ENCODE measurements at places on chromosomes 11 and 22.

DNA sequence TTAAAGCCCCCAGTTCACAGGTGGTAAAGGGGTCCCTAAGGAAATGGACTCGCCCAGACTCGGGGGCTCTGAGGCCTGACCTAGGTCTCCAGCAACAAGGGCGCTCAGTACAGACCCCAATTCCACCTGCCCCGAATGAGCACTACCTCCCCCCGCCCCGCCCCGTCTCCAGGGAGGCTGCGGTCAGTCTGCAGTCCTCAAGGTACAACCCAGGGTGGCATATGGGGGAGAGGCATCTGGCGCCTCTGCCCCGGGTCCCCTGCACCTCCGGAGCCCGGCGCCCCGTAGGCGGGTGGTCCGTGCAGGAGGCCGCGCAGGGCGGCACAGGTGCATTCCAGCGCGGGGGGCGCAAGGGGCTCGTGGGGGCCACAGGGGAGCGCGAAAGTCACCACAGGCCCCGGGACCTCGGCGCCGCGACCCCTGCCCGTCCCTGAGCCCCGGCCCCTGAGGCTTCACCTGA is 361 bp downstream of the CTSD start:
- no peak for DNase-seq

DNA sequence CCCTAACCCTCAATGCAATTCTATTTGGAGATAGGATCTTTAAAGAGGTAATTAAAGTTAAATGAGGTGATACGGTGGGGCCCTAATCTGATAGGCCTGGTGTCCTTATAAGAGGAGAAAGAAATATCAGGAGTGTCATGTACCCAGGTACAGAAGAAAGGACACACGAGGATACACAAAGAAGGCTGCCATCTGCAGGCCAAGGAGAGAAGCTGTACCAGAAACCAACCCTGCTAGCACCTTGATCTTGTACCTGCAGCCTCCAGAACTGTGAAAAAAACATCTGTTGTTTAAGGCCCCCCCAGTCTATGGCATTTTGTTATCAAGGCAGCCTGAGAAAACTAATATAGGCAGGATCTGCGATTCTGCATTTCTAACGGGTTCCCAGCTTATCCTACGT is 44.2 kb downstream of the FBXO7 start:
- no peak for DNase-seq

- no peak for DNase-seq
These were observed 25.3 kb upstream of the GRAMD4 start for GRCh38 chr22:46594947-46595298.

GRCh38 chr11:92268546-92268945 is 43.9 kb downstream of the FAT3 start:
- no peak for DNase-seq

DNA sequence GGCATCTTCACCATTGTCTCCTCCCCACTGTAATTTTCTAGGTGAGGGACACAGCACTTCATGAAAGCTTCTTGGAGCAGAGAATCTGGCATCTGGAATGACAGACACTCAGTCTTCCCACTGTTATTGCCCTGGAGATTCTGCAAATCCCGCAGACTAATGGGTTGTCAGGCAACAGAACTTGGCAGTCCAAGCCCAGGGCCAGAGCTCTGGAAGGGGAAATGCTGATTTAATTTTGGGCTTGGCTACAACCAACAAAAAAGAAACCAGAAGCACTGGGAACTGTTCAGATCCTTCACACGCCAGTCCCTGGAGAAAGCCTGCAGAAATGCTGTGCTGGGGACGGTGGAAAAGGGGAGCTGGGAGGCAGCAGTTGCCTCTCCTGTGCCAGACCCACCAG is 71.5 kb upstream of the BID start:
- DNase-seq, result no peak

DNA sequence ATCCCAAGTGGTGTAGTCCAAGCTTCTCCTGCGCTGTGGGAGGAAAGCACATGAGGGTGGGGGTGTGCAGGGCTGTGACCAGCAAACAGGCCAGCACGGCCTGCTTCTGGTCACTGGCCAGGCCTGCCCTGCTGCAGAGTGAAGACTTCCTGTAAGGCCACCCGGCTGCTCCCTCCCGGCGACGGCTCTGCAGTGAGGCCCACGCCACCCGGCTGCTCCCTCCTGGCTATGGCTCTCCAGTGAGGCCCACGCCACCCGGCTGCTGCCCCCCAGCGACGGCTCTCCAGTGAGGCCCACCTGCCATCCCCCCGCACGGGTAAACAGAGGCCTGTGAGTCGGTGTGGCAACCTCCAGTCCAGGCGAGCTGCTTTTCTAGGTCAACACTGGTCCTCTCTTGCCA is 31.4 kb upstream of the BRSK2 start:
- DNase-seq, result no peak

GRCh38 chr11:47413351-47413750 is 5.0 kb downstream of the SLC39A13 start:
- no peak for DNase-seq

GRCh38 chr11:19988598-19988997 is 171.7 kb downstream of the DBX1 start:
- peak; percentile 56 for DNase-seq

DNA sequence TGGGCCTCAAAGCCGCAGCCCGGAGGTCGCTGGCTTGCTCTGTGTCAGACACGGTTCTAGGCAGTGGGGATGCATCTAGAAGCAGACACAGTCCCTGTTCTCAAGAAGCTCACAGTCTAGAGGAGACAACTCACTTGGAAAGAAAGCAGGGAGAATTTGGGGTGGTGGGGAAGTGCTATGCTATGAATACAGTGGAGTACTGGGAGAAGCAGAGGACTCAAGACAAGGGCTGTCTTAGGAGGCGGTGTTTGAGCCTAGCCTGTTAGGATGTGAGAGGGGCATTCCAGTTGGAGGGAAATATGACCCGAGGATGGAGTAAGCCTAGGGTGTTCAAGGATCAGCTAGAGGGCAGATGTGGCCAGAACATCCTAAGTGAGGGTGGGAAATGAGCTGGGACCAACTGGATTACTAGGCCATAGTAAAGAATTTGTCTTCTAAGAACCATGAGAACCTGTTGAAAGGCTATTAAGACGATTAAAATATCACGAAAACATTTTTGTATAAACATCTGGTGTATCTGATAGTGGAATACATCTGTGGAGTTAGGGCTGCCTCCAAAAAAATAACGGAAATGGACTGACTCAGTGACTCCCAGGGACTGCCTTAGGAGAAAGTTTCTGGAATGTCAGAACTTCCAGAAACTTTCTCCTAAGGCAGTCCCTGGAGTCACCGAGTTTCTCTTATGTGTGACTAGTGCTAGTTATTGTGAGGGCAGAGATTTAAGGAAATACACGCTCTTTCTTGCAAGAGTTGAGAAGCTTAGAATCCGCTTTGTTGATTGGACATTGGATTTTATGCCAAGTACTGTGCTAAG is 1.1 kb upstream of the PITPNB start:
- peak; percentile 82 for DNase-seq

DNA sequence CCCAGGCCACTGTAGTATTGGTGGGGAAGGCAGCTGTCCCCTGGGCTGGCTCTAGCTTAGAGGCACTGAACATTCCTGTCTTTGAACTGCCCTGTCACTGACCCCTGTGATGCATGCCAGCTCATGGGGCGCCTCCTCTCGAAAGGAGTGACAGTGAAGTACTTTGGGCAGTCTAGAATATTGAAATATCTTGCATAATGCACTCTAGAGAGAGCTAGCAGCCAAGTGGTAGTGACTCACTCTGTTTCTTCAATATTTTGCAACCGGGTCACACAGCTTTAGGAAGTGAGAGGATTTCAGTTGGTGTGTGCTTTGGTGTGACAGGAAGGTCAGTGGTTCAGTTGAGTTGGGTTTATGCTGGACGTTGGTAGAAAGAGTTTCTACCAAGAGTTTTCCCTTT is 35.5 kb upstream of the ST14 start:
- peak; percentile 85 for DNase-seq

GRCh38 chr11:12606597-12606996 is 67.6 kb upstream of the TEAD1 start:
- DNase-seq, result peak; percentile 89

GRCh38 chr11:32527261-32528175 is 56.1 kb upstream of the EIF3M start:
- no peak for DNase-seq

DNA sequence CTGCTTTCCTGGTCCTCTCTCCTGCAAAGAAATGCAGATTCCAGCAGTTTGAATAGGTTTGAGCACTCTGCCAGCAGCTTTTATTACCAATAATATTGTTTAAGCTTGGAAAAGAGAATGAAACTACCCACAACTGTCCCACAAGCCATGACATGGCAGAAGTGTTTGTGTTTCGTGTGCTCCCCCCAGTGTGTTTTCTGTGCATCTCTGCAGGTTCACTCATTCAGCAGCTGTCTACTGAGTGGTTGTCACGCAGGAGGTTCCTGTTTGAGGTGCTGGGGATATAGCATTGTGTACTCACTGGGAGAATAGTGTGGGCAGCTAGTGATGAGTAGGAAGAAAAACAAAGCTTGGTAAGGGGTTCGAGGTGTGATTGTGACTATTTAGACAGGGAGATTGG is 55.3 kb upstream of the SUSD2 start:
- no peak for DNase-seq

- no peak for DNase-seq
These were observed 45.2 kb upstream of the TBCEL start for GRCh38 chr11:120978701-120979100.

DNA sequence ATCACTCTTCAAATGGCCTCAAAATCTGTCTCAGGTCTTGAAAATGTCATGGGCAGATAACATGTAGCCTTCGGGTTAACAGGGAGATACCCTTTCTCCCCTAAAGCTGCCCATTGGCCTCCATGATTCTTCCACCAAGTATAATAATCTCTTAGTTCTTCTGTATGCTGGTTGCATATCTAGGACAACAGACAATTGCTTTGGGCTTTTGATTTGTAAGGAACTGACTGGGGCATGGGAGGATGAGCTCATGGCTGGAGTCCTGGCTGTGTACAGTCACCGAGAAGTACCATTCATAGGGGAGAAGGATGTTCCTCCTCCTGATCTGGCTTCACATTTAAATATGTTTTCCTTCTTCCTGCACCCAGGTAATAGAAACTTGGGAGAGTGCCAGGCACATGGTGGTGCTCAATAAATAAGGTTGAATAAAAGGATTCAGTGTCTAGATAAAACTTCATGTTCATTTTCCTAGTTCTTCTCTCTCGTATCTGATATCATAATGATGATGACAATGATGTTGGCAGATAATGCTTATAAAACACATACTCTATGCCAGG is 2.8 kb upstream of the AMPD3 start:
- DNase-seq, result no peak

GRCh38 chr22:32579529-32580220 is 105.1 kb downstream of the FBXO7 start:
- peak; percentile 77 for DNase-seq

DNA sequence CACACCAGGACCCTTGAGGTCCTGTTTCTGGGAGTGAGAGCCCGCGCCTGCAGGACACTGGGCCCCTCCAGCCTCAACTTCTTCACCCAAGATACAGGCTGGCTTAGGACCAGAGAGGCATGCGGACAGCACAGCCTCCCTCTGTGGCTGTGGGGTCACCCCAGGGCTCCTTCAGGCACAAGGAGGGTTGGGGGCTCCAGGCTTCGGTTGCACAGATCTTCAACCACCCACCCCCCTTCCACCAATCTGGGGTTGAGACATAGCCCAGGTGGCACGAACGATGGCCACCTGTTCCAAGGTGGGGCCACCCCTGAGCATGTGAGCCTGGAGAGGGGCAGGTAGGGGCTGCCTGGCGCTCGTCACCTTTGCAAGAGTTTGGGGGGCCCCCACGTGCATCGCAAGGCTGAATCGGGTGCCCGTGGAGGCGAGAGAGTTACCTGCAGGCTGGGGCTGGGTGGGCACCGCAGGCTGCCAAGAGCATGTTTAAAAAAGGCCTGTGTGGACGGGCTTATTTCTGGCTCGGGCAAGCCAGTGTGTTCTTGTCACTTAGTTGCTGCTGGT is 1.2 kb downstream of the ZDHHC8 start:
- DNase-seq, result no peak

- no peak for DNase-seq
These were observed 463 bp upstream of the PTPMT1 start for GRCh38 chr11:47564933-47565339.

DNA sequence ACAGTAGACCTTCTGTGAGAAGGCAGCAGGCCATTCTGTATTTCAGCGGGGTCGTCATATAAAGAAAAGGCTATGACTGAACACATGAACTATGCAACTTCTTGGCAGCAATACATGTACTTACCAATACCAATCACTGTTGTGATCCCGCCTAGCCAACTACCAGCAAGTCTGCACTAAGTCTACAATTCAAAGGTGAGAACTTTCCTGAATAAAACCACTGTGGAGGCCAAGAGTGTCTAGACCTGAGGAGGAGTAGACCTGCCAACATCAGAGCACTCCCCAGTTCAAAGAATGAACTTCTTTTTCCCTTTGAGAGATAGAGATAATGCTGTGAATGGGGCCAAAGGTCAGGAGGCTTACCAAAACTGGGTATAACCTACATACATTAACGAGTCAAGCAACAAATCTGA is 108.2 kb downstream of the SIK3 start:
- DNase-seq, result peak; percentile 84

GRCh38 chr22:43236411-43237166 is 49.7 kb upstream of the TTLL12 start:
- no peak for DNase-seq

DNA sequence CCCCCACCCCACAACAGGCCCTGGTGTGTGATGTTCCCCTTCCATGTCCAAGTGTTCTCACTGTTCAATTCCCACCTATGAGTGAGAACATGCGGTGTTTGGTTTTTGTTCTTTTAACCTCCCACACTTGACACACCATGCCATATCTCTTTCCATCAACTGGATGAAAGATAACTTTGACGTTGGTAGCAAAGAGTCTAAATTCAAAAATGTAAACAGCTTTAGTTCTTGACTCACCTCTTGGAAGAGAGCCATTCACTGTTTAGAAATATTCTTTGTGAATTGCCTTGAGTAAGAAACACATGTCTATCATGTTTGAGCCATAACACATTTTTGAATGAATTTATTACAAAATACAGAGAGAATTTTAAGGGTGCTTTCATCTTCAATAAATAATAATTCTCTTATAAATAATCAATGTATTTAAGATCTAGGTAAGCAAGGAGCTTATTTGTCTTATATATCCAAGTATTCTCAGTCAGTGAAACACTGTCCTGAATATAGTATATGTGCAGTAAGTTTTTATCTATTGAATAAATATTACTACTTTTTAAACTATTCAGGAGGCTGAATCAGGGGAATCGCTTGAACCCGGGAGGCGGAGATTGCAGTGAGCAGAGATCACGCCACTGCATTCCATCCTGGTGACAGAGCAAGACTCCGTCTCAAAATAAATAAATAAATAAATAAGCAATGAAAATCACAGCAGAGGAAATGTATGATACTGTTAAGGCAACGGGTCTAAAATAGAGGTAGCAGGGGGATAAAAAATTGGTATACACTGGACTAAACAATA is 6.7 kb downstream of the CARD18 start:
- DNase-seq, result peak; percentile 70

- no peak for DNase-seq
These were observed 38.2 kb upstream of the OR5AK2 start for GRCh38 chr11:56950510-56950909.

DNA sequence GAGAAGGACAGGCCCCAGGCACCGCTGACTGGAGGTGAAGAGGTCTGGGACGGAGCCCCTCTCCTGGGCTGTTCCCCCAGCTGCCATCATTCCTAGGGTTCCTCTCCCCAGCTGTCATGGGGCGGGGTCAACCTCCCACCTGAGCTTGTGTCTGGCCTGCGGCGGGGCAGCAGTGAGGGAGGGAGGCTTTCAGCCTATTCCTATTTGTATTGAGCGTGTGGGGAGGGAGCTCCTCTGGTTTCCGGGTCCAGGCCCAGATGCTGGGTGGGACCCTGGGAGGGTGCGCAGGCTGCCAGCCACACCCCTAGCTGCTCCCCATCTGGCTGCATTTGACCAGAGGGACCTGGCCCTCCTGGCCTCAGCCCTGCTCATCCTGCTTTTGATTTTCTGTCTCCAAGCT is 13.7 kb downstream of the TSPAN4 start:
- no peak for DNase-seq

GRCh38 chr11:73551677-73552076 is 46.2 kb downstream of the FAM168A start:
- no peak for DNase-seq

Data from EL (cell line).